ENCODE measurements at places on chromosomes 7 and 10. TPM values are rescaled to one million over a fixed set of nuclear protein-coding genes. Genes with fewer than 3 reads are reported as not detected.

- no peak for DNase-seq
These were observed 50.0 kb upstream of the FAM20C start for GRCh38 chr7:142248-142941.

DNA sequence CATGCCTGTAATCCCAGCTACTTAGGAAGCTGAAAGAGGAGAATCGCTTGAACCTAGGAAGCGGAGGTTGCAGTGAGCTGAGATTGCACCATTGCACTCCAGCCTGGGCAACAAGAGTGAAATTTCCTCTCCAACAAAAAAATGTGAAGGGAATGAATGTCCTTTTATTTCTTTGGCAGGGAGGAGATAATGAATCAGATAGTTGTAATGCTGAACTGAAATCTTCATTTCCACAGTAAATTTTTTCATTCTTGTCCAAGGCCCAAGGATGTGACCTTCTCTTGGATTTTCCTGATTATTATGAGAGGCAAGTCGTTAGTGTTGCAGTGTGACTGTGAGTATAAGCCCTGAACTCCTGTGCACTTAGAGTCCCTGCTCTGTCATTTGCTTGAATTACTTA, 13.6 kb downstream of the STAMBPL1 start:
- DNase-seq = no peak

The HYAL4 gene
- 0.11 TPM for total RNA-seq

The CLEC2L gene
- not detected for total RNA-seq

The AGAP3 gene
- total RNA-seq = 76.0 TPM

- DNase-seq = peak; percentile 16
These were observed 13.6 kb downstream of the VPS50 start for GRCh38 chr7:93245525-93246432.

- DNase-seq = no peak
These were observed 29.3 kb downstream of the TNS3 start for GRCh38 chr7:47552621-47553020.

- DNase-seq = no peak
These were observed 313.9 kb upstream of the ZNF32 start for GRCh38 chr10:43962346-43963191.

The DPP6 gene
- 1.1 TPM for total RNA-seq

DNA sequence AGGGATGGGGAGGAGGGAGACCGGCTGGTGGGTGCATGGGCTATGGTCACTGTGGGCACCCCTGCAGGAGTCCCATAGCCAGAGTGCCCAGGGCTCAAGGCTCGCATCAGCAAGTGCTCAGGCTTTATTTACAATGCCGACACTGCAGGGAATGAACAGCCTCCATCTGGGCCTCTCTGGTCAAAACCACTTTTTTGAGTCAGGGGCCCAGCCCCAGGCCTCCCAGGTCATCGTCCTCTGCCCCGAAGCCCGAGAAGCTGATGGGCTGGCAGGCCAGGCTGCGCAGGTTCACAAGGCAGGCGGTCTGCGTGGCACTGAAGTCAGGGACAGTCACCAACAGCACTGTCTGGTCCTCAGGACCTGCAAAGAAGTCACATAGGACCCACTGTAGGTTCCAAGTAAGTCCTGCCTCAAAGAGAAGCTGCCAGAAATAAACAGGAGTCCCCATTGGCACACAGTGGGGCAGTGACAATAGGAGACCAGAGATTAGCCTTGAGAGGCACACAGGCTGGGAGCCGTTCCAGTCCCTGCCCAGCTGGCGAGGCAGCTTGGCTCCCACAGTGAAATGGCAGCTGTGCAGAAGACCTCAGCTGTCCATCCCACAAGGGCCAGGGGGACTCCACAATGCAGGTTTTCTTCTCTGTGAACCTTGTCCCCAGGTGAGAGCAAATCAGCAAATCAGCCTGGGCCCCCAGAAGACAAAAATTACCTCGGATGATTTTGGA, 8.6 kb downstream of the POLD2 start:
- DNase-seq = no peak

GRCh38 chr10:43965033-43965917, 316.6 kb upstream of the ZNF32 start:
- DNase-seq = no peak

GRCh38 chr7:131483586-131483985, 72.8 kb downstream of the PODXL start:
- DNase-seq = no peak
